ENCODE measurements at places on chromosomes 5 and 9.

DNA sequence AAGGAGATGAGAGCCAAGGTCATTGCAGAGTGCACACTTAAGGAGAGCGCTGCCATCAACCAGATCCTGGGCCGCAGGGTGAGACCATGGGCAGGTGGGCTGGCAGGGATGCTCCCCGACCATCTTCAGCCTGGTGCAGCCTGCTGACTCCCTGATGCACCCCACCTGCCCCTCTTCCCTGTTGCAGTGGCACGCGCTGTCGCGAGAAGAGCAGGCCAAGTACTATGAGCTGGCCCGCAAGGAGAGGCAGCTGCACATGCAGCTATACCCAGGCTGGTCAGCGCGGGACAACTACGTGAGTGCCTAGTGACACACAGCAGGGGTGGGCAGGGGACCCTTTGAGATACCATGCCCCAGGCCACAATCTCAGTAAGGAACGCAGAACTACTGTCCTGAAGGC lies 28.3 kb downstream of the TCF7 start:
- DNase-seq, result no peak

- DNase-seq, result no peak
Measured at GRCh38 chr9:3495855-3496254, 29.9 kb downstream of the RFX3 start.

GRCh38 chr9:135098400-135099105 lies 11.1 kb downstream of the OLFM1 start:
- peak; percentile 20 for DNase-seq

GRCh38 chr5:116037236-116037822 lies 5.1 kb downstream of the ARL14EPL start:
- DNase-seq, result peak; percentile 32

DNA sequence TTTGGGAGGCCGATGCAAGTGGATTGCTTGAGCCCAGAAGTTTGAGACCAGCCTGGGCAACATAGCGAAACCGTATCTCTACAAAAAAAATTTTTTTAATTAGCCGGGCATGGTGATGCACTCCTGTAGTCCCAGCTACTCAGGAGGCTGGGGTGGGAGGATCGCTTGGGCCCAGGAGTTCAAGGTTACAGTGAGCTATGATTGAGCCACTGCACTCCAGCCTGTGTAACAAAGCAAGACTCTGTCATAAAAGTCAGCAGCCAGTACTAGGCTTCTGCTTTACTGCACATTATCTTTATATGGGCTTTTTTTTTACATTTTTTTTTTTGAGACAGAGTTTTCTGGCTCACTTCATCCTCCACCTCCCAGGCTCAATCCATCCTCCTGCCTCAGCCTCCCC lies 9.4 kb upstream of the HAVCR1 start:
- DNase-seq, result no peak

- no peak for DNase-seq
Measured at GRCh38 chr9:114433086-114433485, 45.3 kb upstream of the AKNA start.

GRCh38 chr5:147687118-147687517 lies 95.4 kb downstream of the JAKMIP2 start:
- DNase-seq, result no peak

DNA sequence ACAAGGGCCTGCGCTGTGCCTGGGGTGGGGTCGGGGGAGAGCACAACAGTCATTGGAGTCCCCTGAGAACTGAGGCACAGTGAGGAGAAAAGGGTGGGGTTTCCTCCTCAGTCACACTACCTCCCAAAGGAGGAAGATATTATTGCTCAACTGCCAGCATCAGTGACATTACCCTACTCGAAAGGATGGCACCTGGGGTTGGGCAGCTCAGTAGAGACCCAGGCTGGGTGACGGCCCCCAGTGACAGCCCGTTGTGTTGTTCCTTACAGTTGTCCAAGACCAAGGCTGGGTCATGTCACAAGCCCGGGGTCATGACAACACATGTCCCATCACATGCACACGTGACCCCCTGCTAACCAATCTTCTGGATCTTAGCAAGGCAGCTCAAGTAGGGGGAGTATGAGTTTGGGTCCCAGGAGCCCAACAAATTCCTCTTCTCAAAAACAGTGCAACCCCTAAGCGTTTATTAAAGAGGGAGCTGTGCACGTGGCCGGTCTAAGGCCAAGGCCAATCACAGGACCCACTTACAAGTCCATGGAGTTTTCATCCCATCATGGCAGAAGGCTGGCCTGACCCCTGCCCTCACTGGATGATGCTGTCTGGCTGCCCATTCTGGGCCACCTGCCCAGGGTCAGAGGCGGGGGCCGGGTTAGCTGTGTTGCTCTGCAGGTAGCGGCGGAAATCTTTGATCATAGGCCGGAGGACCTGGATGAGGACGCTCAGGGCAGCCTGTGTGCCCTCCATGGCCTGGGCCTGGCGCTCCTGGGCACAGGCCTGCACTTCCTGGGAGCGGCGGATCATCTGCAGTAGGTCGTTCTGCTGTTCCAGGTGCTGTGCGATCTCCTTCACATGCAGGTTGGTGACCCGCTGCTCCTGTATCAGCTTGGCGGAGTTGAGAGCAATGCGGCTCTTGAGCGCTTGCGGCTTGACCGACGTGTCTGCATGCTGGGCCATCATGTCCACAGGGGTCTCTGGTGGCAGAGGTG lies 4.0 kb downstream of the NAIF1 start:
- DNase-seq, result no peak

GRCh38 chr5:10595672-10596309 lies 31.9 kb downstream of the ANKRD33B start:
- DNase-seq, result peak; percentile 85

DNA sequence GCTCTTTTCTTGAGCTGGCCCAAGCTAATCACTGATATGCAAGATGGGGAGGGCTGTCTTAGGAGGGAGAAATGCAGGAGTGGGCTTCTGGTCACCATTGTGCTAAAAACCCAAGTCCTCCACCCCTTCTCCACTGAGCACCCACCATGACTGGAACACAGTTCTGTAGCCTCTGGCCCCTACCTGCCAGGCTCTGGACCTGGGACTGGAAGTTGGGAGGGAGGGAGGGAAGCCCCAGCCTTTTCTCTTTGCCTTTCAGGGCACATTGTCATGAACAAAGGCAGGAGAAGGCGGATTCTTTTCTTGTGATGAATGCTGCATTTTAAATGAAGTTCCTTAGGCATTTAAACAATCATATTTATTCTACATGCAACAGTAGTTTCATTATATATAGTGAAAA lies 559.1 kb upstream of the TRPC7 start:
- no peak for DNase-seq

GRCh38 chr9:114426046-114426948 lies 38.5 kb upstream of the AKNA start:
- no peak for DNase-seq

GRCh38 chr9:99069075-99069474 lies 35.8 kb upstream of the TGFBR1 start:
- no peak for DNase-seq

GRCh38 chr9:125851979-125852378 lies 104.8 kb downstream of the PBX3 start:
- DNase-seq, result no peak

DNA sequence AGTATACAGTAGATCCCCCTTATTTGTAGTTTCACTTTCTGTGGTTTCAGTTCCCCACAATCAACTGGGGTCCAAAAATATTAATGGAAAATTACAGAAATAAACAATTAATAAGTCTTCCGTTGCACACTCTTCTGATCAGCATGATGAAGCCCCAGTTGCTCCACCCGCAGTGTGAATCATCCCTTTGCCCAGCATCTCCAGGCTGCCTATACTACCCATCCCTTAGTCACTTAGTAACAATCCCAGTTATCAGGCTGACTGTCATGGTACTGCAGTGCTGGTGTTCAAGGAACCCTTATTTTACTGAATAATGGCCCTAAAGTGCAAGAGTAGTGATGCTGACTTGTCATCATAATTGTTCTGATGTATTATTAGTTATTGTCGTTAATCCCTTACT lies 28.9 kb downstream of the SHC3 start:
- DNase-seq, result peak; percentile 61

- DNase-seq, result peak; percentile 95
Measured at GRCh38 chr5:173324115-173325001, 3.9 kb downstream of the STC2 start.

DNA sequence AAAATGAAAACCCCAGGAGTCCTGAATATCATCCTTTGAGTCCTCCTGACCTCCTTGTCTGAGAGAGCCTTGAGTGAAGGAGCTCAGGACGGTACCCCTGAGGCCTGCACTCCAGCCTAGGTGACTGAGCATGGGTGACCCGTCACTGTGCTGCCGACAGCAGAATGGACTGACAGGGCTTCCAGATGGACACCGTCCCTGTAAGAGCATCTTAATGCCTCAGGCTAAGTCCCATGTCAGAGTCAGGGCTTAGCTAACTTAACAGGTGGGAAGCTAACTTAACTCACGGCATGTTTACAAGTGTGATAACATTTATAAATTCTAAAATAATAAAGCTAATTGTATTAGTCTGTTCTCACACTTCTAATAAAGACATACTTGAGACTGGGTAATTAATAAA lies 68.3 kb downstream of the IL6ST start:
- DNase-seq, result no peak

- DNase-seq, result no peak
Measured at GRCh38 chr5:35430381-35431162, 187.1 kb upstream of the SPEF2 start.

DNA sequence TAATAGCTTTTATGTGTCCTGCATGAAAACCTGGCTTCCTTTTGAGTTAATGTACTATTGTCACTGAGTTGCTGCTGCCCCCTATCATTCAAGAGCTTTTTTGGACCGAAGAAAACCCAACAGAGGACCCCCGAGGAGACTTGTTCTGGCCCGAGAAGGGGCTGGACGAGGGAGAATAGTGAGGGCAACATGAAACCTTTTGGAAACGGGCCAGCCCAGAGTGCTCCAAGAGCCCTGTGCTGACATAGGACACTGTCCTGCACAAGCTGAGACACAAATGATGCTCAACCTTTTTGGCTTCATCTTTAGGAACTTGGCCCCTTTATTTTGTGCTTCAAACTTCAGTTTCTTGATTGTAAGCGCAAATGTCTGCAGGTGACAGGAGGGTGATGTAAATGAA lies 4.0 kb upstream of the GADD45G start:
- DNase-seq, result no peak

DNA sequence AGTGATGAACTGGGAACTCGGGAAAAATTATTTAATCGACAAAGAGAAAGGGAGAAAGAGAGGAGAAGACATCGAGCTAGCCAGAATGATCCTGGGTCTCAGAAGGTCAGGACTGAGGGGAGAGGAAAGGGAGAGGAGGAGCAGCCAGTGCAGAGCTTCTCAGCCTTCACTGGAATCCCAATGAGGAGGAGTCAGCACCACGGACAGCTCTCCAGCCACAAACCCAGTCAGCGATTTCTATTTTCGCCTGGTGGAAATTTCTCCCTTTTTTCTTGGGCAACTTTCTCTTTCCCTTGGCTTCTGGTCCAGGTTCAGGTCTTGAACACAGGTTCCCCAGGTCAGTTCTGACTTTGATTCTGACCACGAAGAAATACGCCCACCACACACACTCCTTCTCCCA lies 1.6 kb upstream of the BRINP1 start:
- peak; percentile 34 for DNase-seq

- DNase-seq, result no peak
Measured at GRCh38 chr5:96196890-96197289, 235.2 kb upstream of the ELL2 start.

DNA sequence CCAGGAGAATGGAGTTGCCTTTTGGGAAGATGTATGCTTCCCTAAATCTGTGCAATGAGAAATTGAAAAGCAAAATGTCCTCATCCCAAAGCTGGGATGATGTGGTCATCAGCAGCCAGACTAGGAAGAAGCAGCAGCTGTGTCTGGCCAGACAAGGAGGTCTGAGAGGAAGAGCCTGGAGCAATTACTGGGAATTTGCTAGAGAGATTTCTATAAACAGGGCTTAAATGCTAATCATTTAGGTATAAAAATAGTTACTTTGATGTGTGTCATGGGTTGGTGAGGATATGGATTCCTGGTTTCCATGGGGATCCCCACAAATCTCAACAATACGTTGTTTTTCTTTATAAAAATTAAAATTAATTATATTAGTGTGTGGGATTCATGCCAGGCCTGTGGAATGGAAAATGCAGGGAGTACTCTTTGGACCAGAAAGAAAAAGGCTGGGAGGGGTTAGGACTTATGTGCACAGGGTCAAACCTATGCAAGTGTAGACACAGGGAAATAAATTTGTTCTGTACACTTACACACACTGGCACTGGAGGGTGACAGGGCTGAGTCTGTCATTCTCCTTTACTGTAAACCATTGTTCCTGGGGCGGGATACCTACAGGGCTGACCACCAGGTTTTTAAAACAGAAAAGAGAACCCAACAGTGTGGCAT lies 58.7 kb upstream of the TRPC7 start:
- DNase-seq, result no peak

- no peak for DNase-seq
Measured at GRCh38 chr9:101477214-101477613, 41.6 kb upstream of the ALDOB start.

- no peak for DNase-seq
Measured at GRCh38 chr9:122276096-122276495, 11.4 kb downstream of the MRRF start.

DNA sequence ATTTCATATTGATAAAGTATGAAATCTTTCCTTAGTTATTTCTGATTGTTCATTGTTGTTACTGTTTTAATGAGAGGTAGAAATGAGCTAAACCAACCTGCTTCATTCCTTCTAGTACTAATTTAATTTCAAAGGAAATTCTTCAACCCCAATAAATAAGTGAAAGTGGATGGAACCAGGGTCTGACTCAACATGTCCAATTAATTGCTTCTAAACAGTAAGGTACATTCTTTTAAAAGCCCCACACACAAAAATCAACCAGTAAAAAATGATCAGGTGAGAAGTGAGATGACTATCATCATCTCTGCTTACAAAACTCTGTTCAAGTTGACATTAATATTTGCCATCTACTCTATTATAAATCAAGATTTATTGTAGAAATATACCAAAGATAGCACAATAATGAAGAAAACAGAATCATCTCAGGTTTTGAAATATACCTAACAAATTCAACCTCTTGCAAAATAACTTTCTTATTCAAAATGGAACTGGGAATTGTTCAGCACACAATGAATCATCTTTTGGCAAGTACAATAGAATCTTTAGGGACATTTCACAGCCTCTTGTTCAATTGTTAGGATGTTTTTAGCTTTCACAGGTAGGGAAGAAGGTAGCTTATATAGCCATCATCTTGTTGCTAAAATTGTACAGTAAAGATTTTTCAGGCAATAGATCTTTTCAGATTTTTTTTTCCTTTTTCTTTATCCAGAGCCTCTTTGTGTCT lies 114.5 kb downstream of the RPS23 start:
- peak; percentile 73 for DNase-seq

- no peak for DNase-seq
Measured at GRCh38 chr5:26492906-26493459, 545.4 kb downstream of the CDH9 start.

DNA sequence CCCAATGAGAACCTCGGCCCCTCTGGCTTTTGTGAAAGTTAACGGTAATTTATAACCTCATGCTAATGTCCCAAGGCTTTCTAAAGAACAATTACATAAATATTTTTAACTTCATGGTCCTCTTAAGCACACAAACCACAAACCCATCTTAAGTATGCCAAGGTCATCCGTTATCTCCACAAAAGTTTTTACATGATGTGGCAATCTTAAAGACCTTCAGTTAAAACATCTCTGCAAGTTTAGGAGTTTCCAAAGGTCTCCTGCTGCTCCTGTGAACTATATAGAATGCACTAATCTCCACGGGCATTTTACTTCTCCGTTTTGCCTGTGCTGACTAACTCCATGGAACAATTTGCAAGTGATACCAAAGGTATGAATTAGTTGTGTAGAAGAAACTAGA lies 228.2 kb downstream of the TLE1 start:
- DNase-seq, result peak; percentile 36

Data from fibroblast of pulmonary artery (primary cell).